ENCODE measurements at places on chromosomes 12 and 14.

DNA sequence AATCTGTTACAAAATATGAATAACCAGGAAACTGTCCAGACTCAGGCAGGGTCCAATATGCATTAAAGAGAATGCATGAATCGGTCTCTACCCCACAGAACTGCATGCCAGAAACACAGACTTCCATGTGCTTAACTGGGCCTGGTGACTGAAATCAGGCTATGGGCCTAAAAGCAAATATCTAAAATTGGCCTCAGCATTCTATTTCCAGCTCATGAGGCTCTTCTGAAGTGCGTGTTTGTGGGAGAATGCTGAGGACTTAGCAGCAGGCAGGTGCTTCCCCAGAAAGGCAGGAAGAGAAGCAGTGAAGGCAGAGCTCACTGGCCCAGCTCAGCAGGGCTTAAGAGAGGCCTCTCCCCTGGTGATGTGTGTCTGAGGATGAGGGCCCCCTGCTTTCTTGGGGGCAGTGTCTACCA is 48.5 kb downstream of the ADGRD1 start:
- DNase-seq = peak; percentile 45

GRCh38 chr12:3075315-3075714 is 1.9 kb upstream of the TSPAN9 start:
- no peak for DNase-seq

DNA sequence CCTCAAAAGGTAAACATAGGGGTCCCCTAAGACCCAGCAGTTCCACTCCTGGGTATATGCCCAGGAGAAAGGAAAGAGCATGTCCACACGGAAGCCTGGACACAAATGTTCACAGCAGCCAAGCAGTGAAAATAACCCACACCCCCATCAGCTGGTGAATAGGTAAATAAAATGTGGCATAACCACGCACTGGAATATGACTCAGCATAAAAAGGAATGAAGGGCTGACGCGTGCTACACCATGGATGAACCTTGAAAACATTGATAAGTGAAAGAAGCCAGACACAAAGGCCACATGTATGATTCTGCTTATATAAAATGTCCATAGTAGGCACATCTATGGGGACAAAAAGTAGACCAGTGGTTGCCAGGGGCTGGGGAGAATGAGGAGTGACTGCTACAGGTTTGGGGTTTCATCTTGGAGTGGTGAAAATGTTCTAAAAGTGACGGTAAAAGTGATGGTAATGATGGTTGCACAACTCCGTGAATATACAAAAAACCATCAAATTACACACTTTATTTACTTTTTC is 3.8 kb upstream of the SCARB1 start:
- DNase-seq = no peak

GRCh38 chr12:12533238-12533829 is 29.3 kb downstream of the DUSP16 start:
- peak; percentile 89 for DNase-seq

DNA sequence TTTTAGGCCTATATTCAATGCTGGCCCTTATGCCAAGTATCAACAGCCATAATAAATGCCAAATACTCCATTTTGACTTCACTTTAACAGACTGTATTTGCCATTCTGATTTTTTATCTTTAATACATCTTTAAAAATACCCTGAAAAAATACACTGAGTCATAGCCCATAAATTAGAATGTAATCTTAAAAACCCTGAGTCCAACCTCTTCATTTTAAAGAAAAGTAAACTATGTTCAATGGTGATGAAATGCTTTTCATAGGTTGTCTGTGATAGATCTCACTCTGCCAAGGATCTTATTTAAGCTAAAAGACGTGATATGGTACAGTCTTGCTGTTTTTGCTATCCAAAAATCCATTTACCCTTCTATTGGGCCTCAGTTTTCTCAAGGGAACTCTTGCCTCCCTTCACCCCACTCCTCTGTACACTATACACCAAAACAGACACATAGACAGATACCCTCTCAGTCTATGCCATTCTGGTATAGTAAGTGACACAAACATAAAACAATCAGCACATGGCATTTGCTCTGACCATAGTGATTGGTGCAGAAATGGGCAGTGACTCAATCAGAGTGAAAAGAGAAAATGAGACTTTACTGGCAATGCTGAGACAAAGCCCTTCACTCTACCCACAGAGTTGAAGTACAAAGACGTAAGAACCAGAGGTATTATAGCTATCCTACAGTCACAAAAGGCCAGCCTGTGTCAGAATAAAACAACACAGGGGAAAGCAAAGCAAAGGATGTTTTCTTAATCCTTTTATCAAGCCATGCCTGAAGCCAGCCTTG is 49.1 kb downstream of the BTG1 start:
- no peak for DNase-seq

- no peak for DNase-seq
Measured at GRCh38 chr12:109014984-109015765, 5.7 kb downstream of the SVOP start.

- DNase-seq = no peak
Measured at GRCh38 chr12:69473262-69473661, 3.1 kb downstream of the FRS2 start.

GRCh38 chr14:61472801-61473376 is 151.5 kb downstream of the PRKCH start:
- no peak for DNase-seq

DNA sequence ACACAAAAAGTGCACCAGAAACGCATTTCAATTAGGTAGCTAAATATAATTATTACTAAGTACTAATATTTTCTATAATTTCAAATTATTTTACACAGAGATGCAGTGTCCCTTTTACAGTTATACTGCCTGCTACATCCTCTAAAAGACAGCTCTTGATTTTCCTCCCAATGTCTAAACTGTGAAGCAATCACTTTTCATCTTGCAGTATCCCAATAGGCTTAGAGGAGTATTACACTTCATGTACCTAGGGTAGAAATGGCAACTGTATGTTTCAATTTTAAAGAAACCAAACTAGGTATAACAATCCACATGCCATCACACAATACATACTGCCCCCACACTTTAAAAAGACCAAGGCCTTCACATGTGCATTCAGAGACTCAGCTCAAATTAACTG is 7.3 kb downstream of the RSRC2 start:
- no peak for DNase-seq
